Keratinocyte (primary cell): ENCODE measurements at places on chromosomes 11 and 22. TPM values are rescaled to one million over a fixed set of nuclear protein-coding genes. Genes with fewer than 3 reads are reported as not detected.

The C11orf91 gene
- 0.10 to 0.16 TPM (median 0.10 TPM) in 3 replicates for polyA plus RNA-seq

The HEPN1 gene
- polyA plus RNA-seq: not detected in 3 replicates

The HEPACAM gene
- not detected in 3 replicates for polyA plus RNA-seq

DNA sequence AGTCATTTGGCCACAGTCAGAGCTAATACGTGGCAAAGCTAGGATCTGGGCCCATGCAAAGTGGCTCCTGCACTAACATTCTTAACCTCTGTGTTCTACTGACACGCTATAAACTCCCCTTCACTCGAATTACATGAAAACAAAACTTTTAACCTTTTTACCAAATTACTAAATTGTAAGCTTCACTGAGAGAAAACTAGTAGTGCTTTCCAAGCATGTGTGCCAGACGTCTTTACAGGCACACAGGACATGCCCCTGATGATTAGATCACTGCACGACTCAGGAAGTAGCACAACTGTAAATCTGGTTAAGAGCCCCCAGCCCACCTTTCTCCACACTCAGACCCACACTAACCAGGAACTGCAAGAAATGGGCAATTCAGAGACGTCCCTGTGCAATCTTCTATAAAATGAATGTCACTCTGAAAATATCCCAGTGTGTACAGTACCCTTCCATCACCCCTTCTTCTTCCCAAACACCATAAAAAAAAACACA, 16.1 kb downstream of the PHF21A start:
- no peak overlapping the region for H3K27ac ChIP-seq
- no peaks in the 10 kb centered on the region for H3K27me3 ChIP-seq
- no peak for DNase-seq

DNA sequence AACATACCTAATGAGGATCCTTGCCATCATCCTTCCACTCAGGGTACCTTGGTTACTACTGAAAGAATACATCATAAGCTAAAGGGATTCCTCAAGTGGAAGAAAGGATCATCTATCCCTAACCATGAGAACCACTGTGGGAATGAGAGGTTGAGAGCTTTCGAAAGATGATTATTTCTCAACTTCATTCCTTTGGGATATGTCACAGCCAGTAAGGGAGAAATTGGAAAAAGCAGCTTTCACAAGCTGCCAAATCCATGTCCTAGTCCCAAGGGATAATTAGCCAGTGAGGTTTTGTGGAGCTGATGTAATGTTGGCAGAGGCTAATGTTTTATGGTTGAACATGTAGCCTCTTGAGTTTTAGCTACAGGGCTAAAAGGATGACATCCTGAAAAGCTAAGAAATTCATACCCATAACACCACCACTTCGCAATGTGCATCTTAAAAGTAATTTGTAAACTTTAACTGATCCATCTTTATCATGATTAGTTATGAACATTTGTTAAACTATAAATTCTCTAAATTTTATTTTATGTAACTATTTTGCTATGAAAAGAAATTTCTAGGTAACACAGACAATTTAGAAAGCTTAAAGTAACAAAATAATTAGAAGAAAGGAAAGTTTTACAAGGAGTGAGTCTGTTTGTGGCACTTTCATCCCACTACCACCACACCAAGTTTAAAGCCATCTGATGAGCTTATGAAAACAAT, 123.9 kb downstream of the MRTFA start:
- no peak overlapping the region for H3K4me3 ChIP-seq
- no peaks in the 10 kb centered on the region for H3K27me3 ChIP-seq
- peak; percentile 71 for DNase-seq
- H3K4me1 ChIP-seq: peaks cover 55% of the 10 kb centered on the region
- peaks cover 2% of the 10 kb centered on the region for H3K36me3 ChIP-seq

DNA sequence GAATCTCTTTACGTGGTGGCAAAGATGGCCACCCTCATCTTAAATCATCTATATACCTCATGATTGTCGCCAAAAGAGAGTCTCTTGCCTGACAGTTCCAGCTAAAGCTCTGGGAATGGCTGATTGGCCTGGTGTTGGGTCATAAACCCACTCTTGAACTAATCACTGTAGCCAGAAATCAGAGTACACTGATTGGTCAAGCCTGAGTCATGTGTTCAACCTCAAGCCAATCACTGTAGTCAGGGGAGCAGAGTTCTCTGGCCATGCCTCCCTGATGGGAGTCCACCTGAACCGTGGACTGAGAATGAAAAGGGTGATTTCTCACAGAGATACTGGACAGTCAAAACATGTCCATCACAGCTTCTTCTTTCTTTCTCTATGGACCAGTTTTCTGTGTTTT, 45.8 kb downstream of the RCN1 start:
- DNase-seq: no peak
- peaks cover 17% of the 10 kb centered on the region for H3K4me1 ChIP-seq
- no peaks in the 10 kb centered on the region for H3K27me3 ChIP-seq
- no peaks in the 10 kb centered on the region for H3K36me3 ChIP-seq
- H3K4me3 ChIP-seq: no peak overlapping the region
- H3K27ac ChIP-seq: peak overlapping the region; percentile 83

GRCh38 chr22:43992331-43992821, 31.7 kb upstream of the PARVB start:
- H3K36me3 ChIP-seq: peaks cover 30% of the 10 kb centered on the region
- no peak for DNase-seq

DNA sequence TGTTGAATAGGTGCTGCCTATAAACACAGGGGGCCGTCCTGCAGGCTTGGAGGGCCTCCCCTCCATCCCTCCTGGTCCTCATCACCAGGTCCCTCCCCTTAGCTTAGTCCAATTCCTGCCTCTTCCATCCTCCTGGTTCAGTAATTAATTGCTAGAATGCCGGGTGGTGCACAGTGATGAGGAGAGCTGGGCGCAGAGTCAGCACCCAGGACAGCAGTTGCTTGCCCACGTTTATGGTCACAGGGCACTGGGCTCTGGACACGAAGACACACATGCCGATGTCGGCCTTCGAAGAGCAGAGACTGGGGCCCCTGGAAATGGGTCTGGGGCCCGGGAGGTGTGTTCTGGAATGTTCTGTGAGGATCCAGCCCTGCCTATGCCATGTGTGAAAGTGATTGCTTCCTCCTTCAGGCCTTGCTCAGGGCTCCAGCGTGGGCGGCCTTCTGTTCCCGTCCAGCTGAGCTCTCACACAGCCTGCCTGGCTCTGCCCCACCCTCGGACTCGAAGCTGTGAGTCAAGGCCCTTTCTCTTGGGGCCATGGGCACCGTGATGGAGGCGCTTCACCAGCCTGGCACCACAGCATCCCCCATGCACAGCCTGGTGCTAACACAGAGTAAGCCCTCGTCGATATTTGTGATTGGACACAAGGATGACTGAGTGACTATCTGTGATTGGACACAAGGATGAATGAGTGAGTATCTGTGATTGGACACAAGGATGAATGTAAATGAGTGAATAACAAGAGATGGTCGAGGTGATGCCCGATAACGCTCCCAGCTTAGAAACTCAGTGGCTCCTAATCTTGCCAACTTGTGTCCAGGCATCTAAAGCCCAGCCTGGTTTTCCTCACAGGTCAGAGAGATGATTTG, 884.7 kb downstream of the BRD1 start:
- no peak overlapping the region for H3K27ac ChIP-seq
- H3K4me1 ChIP-seq: no peaks in the 10 kb centered on the region
- H3K27me3 ChIP-seq: no peaks in the 10 kb centered on the region
- no peaks in the 10 kb centered on the region for H3K36me3 ChIP-seq
- no peak overlapping the region for H3K4me3 ChIP-seq
- DNase-seq: no peak

- no peak overlapping the region for H3K27ac ChIP-seq
- H3K4me3 ChIP-seq: no peak overlapping the region
- no peaks in the 10 kb centered on the region for H3K27me3 ChIP-seq
- no peaks in the 10 kb centered on the region for H3K4me1 ChIP-seq
Observed at GRCh38 chr11:9177438-9178091, 86.2 kb upstream of the SCUBE2 start.

DNA sequence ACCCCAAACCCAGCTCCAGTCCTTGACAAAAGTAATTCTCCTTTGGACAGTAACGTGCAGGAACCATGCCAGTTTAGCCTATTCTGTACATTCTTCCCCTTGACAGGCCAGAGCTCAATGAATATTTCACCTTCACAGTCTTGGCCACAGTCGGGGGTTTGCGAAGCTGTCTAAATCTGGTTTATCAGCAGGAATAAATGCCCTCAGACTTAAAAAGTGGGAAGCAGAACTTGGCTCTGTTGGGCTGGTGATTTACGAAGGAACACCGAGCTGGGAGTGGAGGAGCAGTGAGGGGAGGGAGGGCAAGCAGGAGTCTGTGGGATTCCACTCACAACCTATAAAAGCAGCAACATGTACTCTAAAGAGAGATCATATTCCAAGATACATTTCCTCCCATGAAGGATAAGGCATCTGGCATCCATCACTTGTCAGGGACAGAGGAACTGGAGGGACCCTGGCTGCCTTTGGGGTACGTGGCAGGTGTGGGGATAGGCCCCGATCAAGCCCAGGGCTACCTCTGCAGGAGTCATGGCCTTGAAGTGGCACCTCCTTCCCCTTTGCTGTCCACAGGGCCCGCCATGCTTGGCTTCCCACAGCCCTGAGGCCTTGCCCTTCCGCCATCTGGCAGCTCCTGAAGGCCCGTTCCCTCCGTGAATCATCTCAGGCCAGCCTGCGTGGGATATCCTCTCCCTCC, 154.3 kb downstream of the ADAMTS15 start:
- H3K4me1 ChIP-seq: no peaks in the 10 kb centered on the region
- H3K27ac ChIP-seq: no peak overlapping the region
- H3K27me3 ChIP-seq: no peaks in the 10 kb centered on the region

GRCh38 chr22:25120761-25121212, 78.9 kb upstream of the CRYBB3 start:
- no peak overlapping the region for H3K4me3 ChIP-seq
- no peak for DNase-seq
- peaks cover 7% of the 10 kb centered on the region for H3K36me3 ChIP-seq
- no peaks in the 10 kb centered on the region for H3K27me3 ChIP-seq

DNA sequence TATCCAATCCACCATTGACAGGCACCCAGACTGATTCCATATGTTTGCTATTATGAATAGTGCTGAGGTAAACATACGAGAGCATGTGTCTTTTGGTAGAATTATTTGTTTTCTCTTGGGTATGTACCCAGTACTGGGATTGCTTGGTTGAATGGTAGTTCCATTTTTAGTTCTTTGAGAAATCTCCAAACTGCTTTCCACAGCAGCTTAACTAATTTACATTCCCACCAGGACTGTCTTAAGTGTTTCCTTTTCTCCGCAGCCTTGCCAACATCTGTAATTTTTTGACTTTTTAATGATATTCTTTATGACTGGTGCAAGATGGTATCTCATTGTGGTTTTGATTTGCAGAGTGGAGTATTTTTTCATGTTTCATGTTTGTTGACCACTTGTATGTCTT, 8.3 kb downstream of the FDX1 start:
- no peak overlapping the region for H3K27ac ChIP-seq
- H3K27me3 ChIP-seq: no peaks in the 10 kb centered on the region
- H3K4me1 ChIP-seq: peaks cover 16% of the 10 kb centered on the region
- DNase-seq: no peak
- no peaks in the 10 kb centered on the region for H3K36me3 ChIP-seq

- no peaks in the 10 kb centered on the region for H3K27me3 ChIP-seq
- no peaks in the 10 kb centered on the region for H3K4me1 ChIP-seq
- H3K27ac ChIP-seq: no peak overlapping the region
- H3K4me3 ChIP-seq: no peak overlapping the region
- DNase-seq: no peak
Observed at GRCh38 chr11:124207102-124207792, 24.1 kb downstream of the OR10D3 start.

GRCh38 chr11:125114518-125114917, 3.1 kb upstream of the TMEM218 start:
- H3K27me3 ChIP-seq: no peaks in the 10 kb centered on the region
- H3K4me3 ChIP-seq: no peak overlapping the region
- H3K36me3 ChIP-seq: no peaks in the 10 kb centered on the region
- H3K4me1 ChIP-seq: peaks cover 6% of the 10 kb centered on the region
- DNase-seq: no peak
- no peak overlapping the region for H3K27ac ChIP-seq

- H3K27ac ChIP-seq: no peak overlapping the region
- H3K36me3 ChIP-seq: no peaks in the 10 kb centered on the region
- DNase-seq: no peak
- H3K4me1 ChIP-seq: peaks cover 13% of the 10 kb centered on the region
- H3K4me3 ChIP-seq: no peak overlapping the region
Observed at GRCh38 chr11:124759266-124760204, 2.6 kb downstream of the ESAM start.

- no peaks in the 10 kb centered on the region for H3K27me3 ChIP-seq
- DNase-seq: no peak
- no peak overlapping the region for H3K4me3 ChIP-seq
- H3K36me3 ChIP-seq: no peaks in the 10 kb centered on the region
- H3K27ac ChIP-seq: no peak overlapping the region
Observed at GRCh38 chr11:46254133-46254491, 23.4 kb upstream of the CREB3L1 start.

DNA sequence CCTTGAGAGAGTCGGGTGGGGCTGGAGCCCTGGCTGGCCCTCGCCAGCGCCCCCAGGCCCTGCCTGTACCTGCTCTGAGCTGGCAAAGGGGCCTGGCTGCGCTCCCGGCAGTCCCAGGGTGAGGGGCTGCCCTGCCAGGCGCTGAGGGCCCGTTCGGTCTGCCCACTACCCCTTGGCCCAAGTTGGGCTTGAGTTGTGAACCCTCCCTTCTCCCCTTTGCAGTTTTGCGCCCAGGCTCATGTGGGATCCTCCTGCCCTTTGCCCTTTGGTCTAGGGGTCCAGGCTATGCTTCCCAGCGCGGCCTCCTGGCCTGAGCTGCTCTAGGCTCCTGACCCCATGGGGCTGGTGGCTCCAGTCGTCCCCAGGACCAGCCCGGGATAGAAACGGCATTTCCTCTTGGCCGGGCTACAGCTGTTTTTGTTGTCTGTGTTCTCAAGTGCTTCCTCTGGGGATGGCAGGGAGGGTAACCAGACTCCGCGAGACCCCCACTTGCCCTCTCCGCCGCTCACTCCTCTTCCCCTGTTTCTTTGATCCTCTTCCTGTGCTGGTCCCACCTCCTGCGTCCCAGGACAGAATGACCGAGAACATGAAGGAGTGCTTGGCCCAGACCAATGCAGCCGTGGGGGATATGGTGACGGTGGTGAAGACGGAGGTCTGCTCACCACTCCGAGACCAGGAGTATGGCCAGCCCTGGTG, 34.9 kb downstream of the PRDM11 start:
- no peak for DNase-seq
- H3K27ac ChIP-seq: peak overlapping the region; percentile 26
- H3K36me3 ChIP-seq: no peaks in the 10 kb centered on the region
- H3K27me3 ChIP-seq: no peaks in the 10 kb centered on the region
- peaks cover 20% of the 10 kb centered on the region for H3K4me1 ChIP-seq

- no peak for DNase-seq
- no peaks in the 10 kb centered on the region for H3K27me3 ChIP-seq
Observed at GRCh38 chr11:62406034-62406433, 12.8 kb upstream of the SCGB1A1 start.

GRCh38 chr11:36619502-36619901, 21.5 kb upstream of the RAG2 start:
- no peak for DNase-seq
- H3K4me3 ChIP-seq: no peak overlapping the region
- no peaks in the 10 kb centered on the region for H3K36me3 ChIP-seq
- no peaks in the 10 kb centered on the region for H3K27me3 ChIP-seq
